ENCODE measurements at places on chromosomes 2 and 18. TPM values are rescaled to one million over a fixed set of nuclear protein-coding genes. Genes with fewer than 3 reads are reported as not detected.

DNA sequence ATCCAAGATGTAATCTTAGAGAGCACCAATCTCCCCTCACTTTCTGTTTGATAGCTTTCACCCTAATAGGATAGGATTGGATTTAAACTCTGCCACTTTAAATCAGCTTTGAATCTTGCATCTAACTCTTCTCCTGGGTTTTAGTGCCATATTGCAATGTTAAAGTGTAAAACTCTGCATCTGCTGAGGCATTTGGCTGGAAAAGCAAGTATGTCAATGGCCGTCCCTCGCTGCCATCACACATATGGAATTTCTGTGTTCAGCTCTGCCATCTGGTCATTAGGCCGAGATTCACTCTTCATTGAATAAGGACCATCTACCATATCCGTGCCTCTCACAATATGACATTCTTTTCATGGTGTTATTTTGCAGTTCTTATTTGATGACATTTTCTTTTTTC lies 728.1 kb upstream of the PIK3C3 start:
- no peak for DNase-seq

DNA sequence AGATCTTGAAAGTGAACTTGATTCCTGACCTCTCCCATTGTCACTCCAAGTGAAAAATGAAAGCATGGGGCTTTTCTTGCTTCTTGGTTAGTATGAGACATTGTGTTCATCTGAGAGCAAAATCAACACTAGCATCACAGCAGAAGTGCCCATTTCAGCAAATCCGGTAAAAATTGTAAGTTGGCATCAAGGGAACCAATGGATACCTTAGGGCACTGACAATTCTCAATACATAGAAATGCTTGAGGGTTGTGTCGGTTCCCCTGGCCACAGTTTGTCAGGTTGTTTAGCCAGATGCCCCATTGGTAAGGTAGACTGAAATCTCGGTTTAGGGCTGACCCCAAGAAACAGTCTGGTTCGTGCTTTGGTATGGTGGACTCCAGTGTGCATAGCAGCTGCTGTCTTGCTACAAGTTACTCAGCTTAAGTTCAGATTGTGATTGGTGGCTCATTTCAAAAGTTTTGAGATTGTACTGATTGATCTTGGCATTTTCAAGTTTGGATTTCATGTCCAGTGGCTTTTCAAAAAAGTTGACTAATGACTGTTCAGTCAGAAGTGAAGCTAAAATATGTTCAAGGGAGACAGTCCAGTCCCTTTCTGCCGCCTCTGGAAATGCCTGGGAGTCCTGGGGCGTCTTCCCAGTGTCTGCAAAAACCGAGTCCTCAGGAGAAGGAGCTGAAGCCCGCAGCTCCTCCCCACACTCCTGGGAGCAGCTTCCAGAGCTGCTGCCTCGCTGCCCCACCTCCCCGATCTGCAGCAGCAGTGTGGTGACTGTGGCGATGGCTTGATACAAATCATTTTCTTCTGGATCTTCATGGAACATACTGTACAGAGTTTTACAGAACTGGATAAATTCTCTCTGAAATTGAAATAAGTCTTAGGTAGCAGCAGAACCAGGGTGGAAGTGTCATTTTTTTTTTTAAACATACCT lies 5.6 kb downstream of the RPL31 start:
- no peak for DNase-seq

DNA sequence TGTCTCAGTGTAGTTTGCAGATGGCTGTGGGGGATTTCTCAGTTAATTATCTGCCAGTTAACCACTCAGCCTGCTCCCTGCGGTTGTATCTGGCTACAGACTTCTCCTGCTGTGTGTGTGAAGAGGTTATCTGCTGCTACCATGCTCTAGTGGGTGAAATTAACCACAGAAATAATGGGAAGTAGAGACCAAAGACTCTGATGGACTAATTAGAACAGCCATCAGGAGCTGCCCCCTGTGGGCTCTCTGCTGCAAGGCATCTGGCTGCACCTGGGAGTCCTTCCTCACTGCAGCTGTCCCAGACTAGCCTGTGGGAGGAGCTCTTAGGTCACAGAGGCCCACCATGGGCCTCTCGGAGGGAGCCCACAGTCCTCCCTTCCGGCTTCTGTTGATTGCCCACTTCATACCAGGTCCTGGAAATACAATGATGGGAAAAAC lies 66.6 kb downstream of the CTIF start:
- DNase-seq: no peak

CD8B2 gene
- 0.54 TPM for polyA plus RNA-seq

GRCh38 chr18:58338141-58338540 lies 290.8 kb downstream of the ALPK2 start:
- no peak for DNase-seq

- DNase-seq: no peak
Measured at GRCh38 chr18:75257605-75258004, 47.0 kb downstream of the TSHZ1 start.

GRCh38 chr2:96772903-96773671 lies 12.4 kb downstream of the CNNM4 start:
- no peak for DNase-seq

GRCh38 chr2:232276733-232277313 lies 101.7 kb upstream of the ALPP start:
- DNase-seq: no peak

GRCh38 chr2:62994206-62994605 lies 56.4 kb upstream of the OTX1 start:
- DNase-seq: no peak

PTPRM gene
- 98.1 TPM for polyA plus RNA-seq

Measured in left lung (tissue), 14 donors.